ENCODE measurements at places on chromosomes 4 and X.

DNA sequence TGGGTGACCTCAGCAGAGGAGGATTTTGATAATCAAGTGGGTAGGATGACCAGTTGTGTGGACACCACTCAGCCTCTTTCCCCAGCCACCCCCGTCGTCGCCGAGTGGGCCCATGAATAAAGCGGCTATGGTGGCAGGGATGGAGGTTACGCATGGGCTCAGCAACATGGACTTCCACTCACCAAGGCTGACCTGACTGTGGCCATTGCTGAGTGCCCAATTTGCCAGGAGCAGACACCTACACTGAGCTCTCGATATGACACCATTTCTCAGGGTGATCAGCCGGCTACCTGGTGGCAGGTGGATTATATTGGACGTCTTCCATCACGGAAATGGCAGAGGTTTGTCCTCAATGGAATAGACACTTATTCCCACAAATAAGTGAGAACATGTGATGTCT, 361.3 kb downstream of the KLHL4 start:
- H3K36me3 ChIP-seq = no peaks in the 10 kb centered on the region
- H3K27me3 ChIP-seq = no peaks in the 10 kb centered on the region
- no peak overlapping the region for H3K27ac ChIP-seq
- H3K4me1 ChIP-seq = no peaks in the 10 kb centered on the region
- no peak overlapping the region for H3K4me3 ChIP-seq
- DNase-seq = no peak

DNA sequence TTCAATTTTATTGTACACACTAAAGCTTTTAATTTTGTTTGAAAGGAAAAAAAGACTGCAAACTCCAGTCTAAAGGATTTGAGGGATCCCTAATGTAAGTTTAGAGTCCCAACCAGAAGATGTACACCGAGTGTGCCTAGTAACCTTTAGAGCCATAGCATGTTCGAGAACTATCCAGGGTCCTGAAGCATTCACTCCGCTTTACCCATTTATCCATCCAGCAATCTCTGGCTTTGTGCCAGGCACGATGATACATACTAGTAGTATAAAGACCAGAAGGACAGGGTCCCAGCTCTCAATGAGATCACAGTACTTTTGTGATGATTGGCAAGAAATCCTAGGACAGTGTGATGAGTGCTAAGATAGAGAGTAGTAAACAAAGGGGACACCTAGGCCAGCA, 168.7 kb downstream of the STK32B start:
- H3K4me3 ChIP-seq = no peak overlapping the region
- no peaks in the 10 kb centered on the region for H3K4me1 ChIP-seq
- DNase-seq = no peak
- no peak overlapping the region for H3K27ac ChIP-seq
- H3K27me3 ChIP-seq = no peaks in the 10 kb centered on the region

DNA sequence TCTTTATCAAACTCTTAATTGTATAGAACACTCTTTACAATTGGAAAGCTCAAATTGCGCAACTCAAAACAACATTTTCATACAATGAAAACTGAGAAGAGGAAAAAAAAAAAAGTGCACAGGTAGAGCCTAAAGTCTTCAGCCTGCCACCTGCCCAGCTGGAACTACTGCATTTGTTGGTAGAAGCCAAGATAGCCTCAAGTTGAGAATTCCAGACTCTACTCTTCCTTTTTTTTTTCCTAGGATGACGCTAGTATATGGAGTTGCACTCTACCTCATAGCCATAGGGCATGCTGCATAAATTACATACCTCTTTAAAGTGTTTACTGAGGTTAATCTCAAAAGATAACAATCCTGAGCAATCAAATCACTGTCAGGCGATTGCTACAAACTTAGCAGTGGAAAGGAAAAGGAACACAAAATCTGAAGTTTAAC, 13.6 kb downstream of the ABCG2 start:
- H3K36me3 ChIP-seq = no peaks in the 10 kb centered on the region
- H3K27me3 ChIP-seq = no peaks in the 10 kb centered on the region
- H3K4me1 ChIP-seq = no peaks in the 10 kb centered on the region

- H3K27me3 ChIP-seq = no peaks in the 10 kb centered on the region
- no peak overlapping the region for H3K4me3 ChIP-seq
- H3K4me1 ChIP-seq = no peaks in the 10 kb centered on the region
- DNase-seq = peak; percentile 23
- H3K36me3 ChIP-seq = no peaks in the 10 kb centered on the region
- no peak overlapping the region for H3K27ac ChIP-seq
Measured at GRCh38 chr4:95165926-95166524, 382.7 kb downstream of the UNC5C start.

- peaks cover 7% of the 10 kb centered on the region for H3K4me1 ChIP-seq
- peak; percentile 15 for DNase-seq
- no peak overlapping the region for H3K4me3 ChIP-seq
- H3K27me3 ChIP-seq = no peaks in the 10 kb centered on the region
- peaks cover 18% of the 10 kb centered on the region for H3K36me3 ChIP-seq
Measured at GRCh38 chr4:79923281-79923680, 149.7 kb downstream of the ANTXR2 start.

GRCh38 chrX:124690495-124690894, 344.1 kb downstream of the SH2D1A start:
- H3K27me3 ChIP-seq = no peaks in the 10 kb centered on the region
- no peaks in the 10 kb centered on the region for H3K4me1 ChIP-seq
- H3K27ac ChIP-seq = no peak overlapping the region
- no peak for DNase-seq
- H3K4me3 ChIP-seq = no peak overlapping the region
- no peaks in the 10 kb centered on the region for H3K36me3 ChIP-seq

- no peak overlapping the region for H3K4me3 ChIP-seq
- no peak overlapping the region for H3K27ac ChIP-seq
- no peaks in the 10 kb centered on the region for H3K36me3 ChIP-seq
- H3K4me1 ChIP-seq = no peaks in the 10 kb centered on the region
- no peaks in the 10 kb centered on the region for H3K27me3 ChIP-seq
Measured at GRCh38 chrX:108298165-108298602, 140.0 kb downstream of the COL4A6 start.

GRCh38 chr4:25817059-25817681, 45.6 kb downstream of the SEL1L3 start:
- H3K27me3 ChIP-seq = no peaks in the 10 kb centered on the region
- H3K4me1 ChIP-seq = peaks cover 4% of the 10 kb centered on the region
- no peak overlapping the region for H3K4me3 ChIP-seq

GRCh38 chr4:109967798-109968520, 55.3 kb downstream of the EGF start:
- peak; percentile 41 for DNase-seq
- H3K4me1 ChIP-seq = peaks cover 24% of the 10 kb centered on the region
- no peak overlapping the region for H3K4me3 ChIP-seq
- no peak overlapping the region for H3K27ac ChIP-seq
- no peaks in the 10 kb centered on the region for H3K27me3 ChIP-seq

GRCh38 chr4:87949961-87950360, 25.6 kb upstream of the SPP1 start:
- no peaks in the 10 kb centered on the region for H3K27me3 ChIP-seq
- peaks cover 9% of the 10 kb centered on the region for H3K4me1 ChIP-seq
- H3K4me3 ChIP-seq = no peak overlapping the region
- DNase-seq = no peak

DNA sequence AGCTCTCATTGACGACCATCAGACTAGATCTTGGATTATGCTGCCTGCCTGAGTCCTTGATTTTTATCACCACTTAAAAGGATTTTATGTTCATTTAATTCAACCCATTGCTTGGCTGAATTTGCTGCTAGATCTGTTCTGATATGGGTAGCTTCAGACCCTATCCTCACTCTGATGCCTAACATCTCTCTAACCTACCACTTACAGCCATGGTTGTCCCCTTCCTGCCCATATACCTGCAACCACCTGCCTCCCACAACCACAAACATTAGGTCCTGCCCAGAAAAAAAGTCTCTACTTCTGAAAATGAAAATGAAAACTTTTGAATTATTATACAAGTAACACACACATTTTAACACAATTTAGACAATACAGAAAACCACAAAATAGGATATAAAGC, 310.8 kb downstream of the HNRNPD start:
- H3K27ac ChIP-seq = no peak overlapping the region
- H3K4me1 ChIP-seq = peaks cover 9% of the 10 kb centered on the region
- no peaks in the 10 kb centered on the region for H3K27me3 ChIP-seq
- no peak for DNase-seq

GRCh38 chrX:131068945-131069719, 11.0 kb downstream of the ARHGAP36 start:
- DNase-seq = no peak
- no peak overlapping the region for H3K4me3 ChIP-seq
- H3K36me3 ChIP-seq = no peaks in the 10 kb centered on the region
- H3K27me3 ChIP-seq = peaks cover 64% of the 10 kb centered on the region
- H3K27ac ChIP-seq = no peak overlapping the region

GRCh38 chr4:127783955-127784770, 2.0 kb downstream of the HSPA4L start:
- H3K36me3 ChIP-seq = no peaks in the 10 kb centered on the region
- H3K27me3 ChIP-seq = peaks cover 50% of the 10 kb centered on the region
- H3K27ac ChIP-seq = no peak overlapping the region
- no peak for DNase-seq
- peaks cover 26% of the 10 kb centered on the region for H3K4me1 ChIP-seq

- DNase-seq = no peak
- no peak overlapping the region for H3K4me3 ChIP-seq
- H3K36me3 ChIP-seq = no peaks in the 10 kb centered on the region
- no peaks in the 10 kb centered on the region for H3K27me3 ChIP-seq
- no peaks in the 10 kb centered on the region for H3K4me1 ChIP-seq
- no peak overlapping the region for H3K27ac ChIP-seq
Measured at GRCh38 chr4:185232370-185232769, 23.0 kb downstream of the SNX25 start.

GRCh38 chr4:183284965-183285364, 35.1 kb downstream of the CLDN22 start:
- no peak overlapping the region for H3K27ac ChIP-seq
- no peak overlapping the region for H3K4me3 ChIP-seq
- H3K4me1 ChIP-seq = no peaks in the 10 kb centered on the region

- no peak overlapping the region for H3K27ac ChIP-seq
- H3K27me3 ChIP-seq = no peaks in the 10 kb centered on the region
- H3K36me3 ChIP-seq = peaks cover 69% of the 10 kb centered on the region
- no peak for DNase-seq
- H3K4me1 ChIP-seq = no peaks in the 10 kb centered on the region
Measured at GRCh38 chr4:106291678-106292077, 24.3 kb downstream of the TBCK start.

GRCh38 chr4:43126595-43126994, 234.1 kb downstream of the GRXCR1 start:
- no peak overlapping the region for H3K27ac ChIP-seq
- no peak overlapping the region for H3K4me3 ChIP-seq
- H3K36me3 ChIP-seq = no peaks in the 10 kb centered on the region
- no peak for DNase-seq
- no peaks in the 10 kb centered on the region for H3K27me3 ChIP-seq
- H3K4me1 ChIP-seq = no peaks in the 10 kb centered on the region

All from CD14-positive monocyte (primary cell).